Spinal cord (tissue), 10 donors: ENCODE measurements at places on chromosomes 4 and X.

DNA sequence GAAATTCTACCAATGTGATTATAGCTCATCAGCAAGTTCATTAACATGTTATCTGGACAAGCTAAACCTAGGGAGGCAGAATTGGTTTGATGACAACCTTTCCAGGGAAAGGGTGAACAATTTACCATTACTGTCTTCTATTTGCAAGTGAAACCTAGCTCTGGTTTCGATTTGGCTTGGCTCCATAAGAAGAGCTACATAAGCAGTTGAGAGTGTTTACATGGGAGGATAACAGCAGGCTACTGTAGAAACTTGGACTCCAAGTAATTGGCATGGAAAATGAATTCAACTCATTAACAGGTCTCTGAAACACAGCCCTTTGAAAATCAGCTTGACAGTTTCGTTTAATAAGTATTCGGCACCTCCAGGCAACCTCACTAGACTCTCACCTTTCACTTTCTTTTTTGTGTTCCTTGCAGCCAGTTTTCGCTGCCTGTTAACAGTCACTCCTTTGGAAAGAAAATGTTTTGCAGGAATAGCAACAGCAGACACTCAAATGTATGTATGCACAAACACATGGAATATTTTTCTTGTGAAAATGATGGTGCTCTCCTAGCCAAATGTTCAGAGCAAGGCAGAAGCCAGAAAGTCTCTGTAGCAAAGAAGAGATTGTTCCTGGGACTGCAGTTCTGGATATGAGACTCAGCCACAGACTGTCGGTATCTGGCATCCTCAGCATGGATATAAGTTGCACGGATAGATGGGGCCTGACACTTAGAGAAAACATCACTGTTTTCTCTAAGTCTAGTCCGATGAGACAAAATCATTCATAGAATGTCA is 27.5 kb downstream of the POU3F4 start:
- DNase-seq: no peak

DNA sequence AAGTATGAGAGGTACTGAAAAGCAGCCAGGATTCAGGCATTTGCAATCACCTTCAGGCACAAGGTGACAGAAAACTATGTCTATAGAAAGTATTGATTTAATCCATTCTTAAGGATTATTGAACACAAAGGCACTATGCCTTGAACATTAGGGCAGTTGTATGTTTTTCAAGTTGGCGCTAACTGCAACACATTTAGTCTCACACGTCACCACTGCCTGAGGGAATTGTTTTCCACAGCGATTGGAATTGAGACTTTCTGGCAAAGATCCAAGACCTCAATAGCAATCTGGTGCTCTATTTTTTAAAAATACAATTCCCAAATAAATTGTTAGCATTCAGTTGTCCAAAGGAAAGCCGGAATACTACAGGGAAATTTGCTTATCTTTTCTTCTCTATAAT is 52.7 kb upstream of the FTHL17 start:
- peak; percentile 64 for DNase-seq

- DNase-seq: no peak
These were observed 123.6 kb upstream of the RBPJ start for GRCh38 chr4:26197018-26197779.

DNA sequence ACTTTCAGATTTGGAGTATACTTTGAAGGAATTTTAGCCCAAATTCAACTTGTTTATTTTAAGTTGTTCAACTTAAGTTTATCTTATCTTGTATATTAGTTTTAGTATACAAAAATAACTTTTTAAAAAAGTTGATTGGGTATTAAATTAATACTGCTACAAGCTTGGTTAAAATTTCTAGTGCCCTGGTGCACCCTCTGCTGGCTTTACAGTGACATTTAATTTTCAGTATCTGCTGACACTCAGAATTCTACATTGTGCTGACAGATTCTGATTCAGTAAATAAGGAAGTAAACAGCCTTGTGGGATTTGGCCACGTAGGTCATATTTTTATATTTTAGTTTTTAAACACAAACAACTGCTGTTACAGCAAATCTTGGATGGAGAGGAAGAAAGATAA is 2.9 kb downstream of the EDA start:
- no peak for DNase-seq

DNA sequence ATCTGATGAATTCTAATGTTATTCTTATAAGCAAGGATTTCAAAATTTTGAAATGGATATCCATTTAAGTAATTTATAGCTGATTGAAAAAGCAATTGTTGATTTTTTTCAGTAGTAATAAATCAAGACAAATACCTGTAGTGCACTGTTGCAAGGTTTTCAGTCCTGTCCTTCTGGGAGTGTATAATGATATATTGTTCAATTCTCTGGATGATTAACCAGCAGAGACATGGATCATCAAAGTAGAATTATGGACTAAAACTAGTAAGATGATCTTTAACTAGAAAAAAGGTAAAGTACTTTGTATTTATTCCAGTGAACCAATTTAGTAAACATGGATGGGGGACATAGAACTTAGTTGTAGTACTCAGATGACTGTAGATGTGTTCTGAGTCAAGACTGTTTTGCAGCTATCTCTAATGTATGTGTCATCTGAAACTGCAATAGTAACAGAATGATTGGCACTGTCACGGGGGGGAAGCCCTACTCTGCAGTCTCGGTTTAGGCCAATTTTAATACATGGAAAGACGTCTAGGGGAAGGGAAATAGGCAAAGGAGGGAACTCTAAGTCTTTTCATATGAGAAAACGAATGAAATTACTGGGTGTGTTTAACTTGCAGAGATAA is 121.9 kb downstream of the GLRA3 start:
- DNase-seq: no peak

- DNase-seq: no peak
These were observed 669 bp downstream of the IRF2 start for GRCh38 chr4:184473499-184474262.

DNA sequence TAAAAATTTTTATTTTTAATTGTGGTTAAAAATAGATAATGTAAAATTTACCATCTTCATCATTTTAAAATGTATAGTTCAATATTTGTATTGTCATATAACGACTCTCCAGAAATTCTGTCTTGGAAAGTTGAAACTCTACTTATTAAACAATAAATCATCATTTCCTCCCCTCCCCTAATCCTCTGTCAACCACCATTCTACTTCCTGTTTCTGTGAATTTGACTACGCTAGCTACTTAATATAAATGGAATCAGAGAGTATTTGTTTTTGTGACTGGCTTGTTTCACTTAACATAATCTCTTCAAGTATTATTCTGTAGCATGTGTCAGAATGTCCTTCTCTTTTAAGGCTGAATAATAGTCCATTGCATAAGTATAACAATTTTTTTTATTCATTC is 729.0 kb upstream of the AADAT start:
- DNase-seq: no peak

DNA sequence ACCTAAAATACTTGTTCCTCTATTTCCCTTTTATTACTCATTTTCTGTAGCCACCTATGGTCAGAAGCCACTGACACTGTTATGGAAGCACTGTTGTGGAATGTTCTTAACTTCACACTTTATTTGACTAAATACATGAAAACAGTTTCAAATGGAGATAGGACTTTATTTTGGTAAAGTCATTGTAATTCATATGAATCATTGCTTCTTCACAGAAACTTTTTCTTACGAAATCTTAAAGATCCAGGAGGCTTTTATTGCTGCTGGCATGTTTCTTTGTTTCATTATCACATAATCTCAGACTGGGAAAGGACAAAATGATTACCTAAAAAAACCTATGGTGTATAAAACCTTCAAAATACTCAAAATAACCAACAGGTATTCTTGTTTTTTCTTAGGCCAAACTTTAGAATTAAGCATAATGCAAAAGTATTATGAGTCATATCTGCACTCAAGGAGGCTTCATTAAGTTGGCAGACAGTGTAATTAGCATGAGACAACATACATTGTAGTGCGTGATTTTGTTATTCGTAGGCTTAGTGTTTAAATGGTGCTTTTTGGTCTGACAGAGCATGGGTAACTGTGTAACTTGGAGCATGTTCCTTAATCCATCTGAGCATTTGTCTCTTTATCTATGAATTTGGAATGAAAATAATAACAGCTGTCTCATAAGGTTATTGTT is 58.0 kb downstream of the SH3BGRL start:
- DNase-seq: no peak

GRCh38 chrX:53883196-53883595 is 161.1 kb downstream of the PHF8 start:
- no peak for DNase-seq

DNA sequence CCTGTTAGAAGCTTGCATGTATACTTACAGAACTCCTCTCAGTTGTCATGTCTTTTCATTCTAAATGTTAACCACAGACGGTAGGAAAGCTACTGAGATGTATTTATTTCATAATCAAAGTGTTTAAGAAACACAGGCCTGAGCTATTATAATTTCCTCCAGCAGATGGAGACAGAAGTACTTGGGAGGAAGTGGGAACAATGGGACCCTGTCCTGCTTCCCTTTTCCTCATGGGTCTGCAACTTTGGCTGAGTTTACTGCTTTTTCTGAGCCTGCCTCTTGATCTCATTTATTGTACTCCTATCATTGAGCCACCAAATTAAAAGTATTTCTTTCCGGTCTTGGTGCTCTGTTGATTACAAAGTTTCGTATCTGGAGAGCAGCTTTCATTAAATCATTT is 67.7 kb upstream of the SPANXN2 start:
- DNase-seq: peak; percentile 23

DNA sequence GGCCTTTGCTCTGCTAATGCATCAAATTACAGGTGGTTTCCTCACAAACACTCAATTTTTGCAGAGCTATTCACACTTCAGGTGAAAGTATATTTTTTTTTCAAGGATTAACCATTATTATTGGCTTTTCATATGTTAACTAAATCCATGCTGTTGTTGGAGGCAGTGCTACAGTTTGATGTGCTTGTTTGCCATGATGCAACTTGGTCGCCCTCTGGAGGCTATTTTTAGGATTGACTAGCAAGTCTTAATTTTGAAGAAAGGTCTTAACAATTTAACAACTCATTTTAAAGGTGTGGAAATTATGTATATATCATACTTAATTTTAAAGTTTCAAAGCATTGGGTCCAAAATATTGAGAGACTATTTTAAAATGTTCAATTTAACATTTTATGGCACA is 168.8 kb upstream of the FAM47A start:
- DNase-seq: no peak

- no peak for DNase-seq
These were observed 35.7 kb upstream of the ADGRA3 start for GRCh38 chr4:22551550-22551949.

GRCh38 chrX:39813631-39814277 is 284.0 kb downstream of the BCOR start:
- DNase-seq: no peak

DNA sequence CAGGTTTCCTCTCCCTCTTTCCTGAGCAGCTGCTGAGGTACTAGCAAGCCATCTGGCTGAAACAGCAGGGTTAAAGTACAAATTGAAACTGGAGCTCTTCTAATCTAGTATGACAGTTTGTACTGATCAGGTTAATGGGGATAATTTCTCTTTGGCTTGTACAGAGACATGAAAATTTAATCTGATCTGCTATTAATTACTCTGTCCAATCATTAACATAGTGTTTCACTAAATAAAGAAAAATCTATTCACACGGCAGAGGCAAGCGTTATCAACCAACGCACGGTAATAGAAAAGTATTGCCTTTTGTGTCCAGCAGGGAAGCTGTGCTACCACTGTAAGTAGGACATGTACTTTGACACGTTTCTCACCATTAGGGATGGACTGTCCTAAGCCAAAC is 71.1 kb downstream of the IGSF1 start:
- no peak for DNase-seq

DNA sequence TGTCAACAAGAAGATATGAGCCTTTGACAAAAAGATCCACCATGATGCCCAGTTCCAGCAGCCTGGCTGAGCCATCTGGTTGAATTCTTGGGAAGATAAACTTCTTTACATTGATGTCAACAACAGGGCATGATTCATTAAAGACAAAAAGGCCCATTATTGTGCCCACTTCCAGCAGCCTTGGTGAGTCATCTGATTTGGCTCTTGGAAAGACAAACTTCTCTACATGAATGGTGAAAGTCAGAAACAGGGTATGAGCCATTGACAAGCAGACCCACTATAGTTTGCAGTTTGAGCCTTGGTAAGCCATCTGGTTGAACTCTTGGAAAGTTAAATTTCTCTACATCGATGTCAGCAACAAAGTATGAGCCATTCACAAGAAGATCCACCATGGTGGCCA is 4.1 kb upstream of the CSF2RA start:
- DNase-seq: no peak

- no peak for DNase-seq
These were observed 105.1 kb downstream of the PHF8 start for GRCh38 chrX:53939127-53939526.

GRCh38 chrX:114267142-114267541 is 316.7 kb upstream of the HTR2C start:
- DNase-seq: no peak

DNA sequence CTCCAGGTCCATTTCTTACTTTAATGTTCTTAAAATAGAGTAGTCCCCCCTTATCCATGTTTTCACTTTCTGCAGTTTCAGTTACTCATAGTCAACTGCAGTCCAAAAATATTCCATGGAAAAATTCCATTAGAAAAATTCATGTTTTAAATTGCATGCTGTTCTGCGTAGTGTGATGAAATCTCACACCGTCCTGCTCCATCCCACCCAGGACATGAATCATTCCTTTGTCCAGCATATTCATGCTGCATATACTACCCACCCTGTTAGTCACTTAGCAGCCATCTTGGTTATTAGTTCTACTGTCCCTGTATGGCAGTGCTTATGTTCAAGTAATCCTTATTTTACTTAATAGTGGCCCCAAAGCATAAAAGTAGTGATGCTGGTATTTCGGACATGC is 5.4 kb upstream of the PDLIM5 start:
- DNase-seq: no peak

DNA sequence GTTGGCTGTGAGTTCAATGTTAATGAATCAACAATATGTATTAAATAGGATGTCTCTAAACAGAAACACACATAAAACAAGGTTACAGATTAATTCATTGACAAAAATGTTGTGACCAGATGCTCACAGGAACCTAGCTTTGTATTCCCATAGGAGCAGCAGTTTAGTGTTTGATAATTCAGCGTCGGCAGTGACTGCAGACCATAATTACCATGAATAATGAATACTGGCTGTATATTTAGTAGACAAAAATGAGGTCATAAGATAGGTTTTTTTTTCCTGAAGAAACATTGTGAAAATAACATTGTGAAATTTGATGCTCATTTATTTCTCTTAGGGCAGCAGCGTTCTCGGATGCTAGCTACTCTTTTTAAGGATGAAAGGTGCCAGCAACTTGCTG is 27.8 kb downstream of the COPS4 start:
- DNase-seq: no peak

DNA sequence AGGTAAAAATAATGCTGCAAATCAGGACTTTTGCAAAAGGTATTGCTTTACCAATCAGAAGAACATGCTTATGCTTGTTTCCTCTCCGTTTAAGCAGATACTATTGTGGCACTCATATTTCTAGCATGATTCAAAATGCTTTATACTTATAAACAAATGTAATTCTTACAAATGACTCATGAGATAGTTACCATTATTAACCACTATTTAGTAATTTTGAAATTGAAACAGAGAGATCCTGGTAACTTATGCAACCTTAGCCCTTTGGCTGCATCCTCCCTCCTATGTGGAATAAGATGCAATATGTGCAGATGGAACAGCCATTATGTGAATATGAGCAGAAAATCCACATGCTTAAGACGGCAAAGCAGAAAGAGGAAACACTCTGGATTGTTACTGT is 164.7 kb downstream of the PCDH18 start:
- DNase-seq: no peak
